Naive thymus-derived CD4-positive, alpha-beta T cell (primary cell): ENCODE measurements at places on chromosomes 2 and 18. TPM values are rescaled to one million over a fixed set of nuclear protein-coding genes. Genes with fewer than 3 reads are reported as not detected.

DNA sequence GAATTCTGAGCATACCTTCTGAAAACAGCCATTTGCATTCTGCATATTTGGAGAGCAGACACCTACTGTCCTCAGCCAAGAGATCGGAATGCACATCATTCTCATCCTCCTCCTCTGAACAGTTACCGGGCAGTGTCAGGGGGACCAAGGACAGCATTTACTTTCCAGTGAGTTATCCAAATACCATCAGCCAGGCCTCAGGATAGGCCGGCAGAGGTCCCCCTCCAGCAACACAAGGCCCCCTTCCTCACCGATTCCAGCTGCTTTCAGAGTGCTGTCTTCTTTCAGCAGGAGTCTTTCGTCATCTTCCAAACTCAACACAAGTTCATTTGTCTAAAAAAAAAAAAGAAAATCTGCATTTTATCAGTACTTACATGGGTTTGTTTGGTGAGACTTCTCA is 55.3 kb downstream of the C2orf76 start:
- DNase-seq, result no peak

DNA sequence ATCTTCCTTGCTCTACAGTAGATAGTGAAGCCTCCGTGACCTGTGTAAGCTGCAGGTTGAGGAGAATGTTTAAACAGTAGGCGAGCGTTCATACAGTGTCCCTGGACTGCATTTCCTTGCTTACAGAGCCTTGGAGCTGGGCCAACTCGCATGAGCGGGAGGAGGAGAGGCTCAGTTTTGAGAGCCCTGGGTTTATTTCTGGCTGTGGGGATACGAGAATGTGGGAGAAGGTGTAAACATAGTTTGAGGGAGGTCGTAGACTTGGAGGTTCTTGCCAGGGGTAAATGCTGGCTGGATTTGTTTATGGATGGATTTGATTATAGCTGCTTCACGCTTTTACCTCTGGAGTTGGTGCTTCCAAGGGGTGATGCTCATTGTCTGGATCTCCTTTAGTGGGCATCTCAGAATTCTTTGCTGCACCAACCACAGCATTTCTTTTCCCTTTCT is 20.8 kb downstream of the CRIM1 start:
- DNase-seq, result no peak

DNA sequence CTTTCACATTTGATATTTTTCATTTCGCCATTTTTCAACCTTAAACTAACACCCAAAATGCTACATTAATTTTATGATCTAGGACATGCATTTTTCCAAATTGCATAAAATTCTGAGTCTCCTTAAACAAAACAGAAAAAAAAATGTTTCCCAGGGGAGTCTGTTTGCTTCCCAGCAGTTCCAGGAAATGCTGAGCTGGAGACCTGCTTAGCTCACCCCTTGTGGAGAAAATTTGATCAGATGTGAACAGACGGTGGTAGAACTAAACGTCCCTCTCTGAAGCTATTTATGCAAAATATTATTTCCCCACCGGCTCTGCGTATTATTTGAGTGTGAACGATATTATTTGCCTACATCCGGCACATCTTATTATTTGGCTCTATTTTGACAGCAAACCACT is 74.9 kb upstream of the AGAP1 start:
- no peak for DNase-seq

- DNase-seq, result no peak
Observed at GRCh38 chr2:23460993-23461392, 76.0 kb downstream of the KLHL29 start.

The NOL4 gene
- polyA plus RNA-seq, result not detected

- DNase-seq, result no peak
Observed at GRCh38 chr2:9818097-9818496, 25.2 kb upstream of the TAF1B start.

DNA sequence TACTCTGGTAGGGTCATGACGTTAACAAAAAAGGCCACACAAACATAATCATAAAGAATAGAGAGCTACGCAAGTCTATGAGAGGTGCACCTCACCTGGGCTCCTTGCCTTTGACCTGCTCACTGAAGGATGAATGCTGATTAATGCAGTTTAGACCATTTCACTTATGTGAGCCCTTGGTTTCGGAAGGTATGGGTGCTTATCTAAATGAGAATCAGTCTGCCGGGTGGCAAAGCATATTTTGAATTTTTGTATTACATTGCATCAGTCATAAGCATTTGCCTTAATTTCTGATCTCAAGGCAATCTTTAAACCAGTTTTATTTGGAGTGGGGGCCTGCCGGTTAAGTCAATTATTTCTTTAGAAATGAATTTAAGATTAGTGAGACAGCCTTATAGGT is 42.8 kb downstream of the SLC9A4 start:
- no peak for DNase-seq

GRCh38 chr18:62827397-62827796 is 112.1 kb downstream of the PHLPP1 start:
- no peak for DNase-seq

DNA sequence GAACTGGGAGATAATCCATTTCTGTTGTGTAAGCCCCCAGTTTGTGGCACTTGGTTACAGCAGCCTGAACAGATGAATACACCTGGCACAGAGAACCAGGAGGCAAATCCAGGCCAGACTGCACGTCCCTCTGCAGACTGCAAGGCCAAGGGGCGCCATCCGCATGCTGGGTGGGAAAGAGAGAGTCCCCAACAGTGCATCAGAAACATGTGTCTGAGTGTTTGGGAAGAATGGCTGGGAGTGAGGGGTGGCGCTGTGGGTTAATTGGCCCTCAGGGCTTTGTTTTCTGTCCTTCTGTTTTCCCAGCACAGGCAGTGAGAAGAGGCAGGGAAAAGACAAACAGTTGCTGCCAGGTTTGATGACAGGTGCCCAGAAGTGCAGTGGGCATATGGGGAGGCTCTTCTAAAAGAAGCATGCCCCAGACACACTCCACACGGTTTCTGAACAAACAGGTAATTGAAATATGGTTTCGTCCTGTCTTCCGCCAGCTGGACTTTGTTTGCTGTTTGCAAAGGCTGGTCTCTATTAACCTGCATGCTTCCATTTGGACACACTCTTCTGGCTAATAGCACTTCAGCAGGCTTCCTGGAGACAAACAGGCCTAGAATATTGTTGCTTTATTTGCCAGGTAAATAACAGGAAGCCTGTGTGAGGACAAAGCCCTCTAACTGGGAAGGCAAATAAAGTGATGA is 43.4 kb upstream of the SEC11C start:
- DNase-seq, result no peak
